ENCODE measurements at places on chromosomes 2 and 18.
A peak's percentile ranks its signal among the peaks of the same experiment; 100 is the strongest.

DNA sequence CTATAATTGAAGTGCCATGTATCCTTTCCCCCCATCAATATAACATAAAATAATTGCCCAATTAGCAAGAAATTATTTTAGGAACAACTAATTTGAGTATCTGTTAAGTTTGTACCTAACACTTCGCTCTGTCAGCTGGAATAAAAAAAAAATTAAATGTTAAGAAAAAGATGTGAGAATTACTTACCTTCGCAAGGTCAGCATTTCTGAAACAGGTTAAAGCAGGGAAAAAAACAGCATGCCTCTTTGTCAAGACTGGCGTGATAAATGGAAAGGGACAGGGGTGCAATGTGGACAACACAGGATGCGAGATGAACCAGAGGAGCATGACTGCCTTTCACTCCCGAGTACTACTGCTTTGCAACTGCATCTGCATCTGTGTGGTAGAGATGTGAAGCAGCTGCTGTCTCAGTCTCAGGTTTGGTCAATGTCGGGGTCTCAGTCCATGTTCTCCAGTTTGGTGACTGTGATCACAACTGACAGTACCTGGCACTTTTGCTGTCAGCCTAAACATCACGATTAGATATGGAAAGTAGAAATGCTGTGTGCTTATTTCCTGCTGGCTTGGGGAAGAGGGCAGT lies 565.4 kb upstream of the LRRTM1 start:
- no peak for DNase-seq

DNA sequence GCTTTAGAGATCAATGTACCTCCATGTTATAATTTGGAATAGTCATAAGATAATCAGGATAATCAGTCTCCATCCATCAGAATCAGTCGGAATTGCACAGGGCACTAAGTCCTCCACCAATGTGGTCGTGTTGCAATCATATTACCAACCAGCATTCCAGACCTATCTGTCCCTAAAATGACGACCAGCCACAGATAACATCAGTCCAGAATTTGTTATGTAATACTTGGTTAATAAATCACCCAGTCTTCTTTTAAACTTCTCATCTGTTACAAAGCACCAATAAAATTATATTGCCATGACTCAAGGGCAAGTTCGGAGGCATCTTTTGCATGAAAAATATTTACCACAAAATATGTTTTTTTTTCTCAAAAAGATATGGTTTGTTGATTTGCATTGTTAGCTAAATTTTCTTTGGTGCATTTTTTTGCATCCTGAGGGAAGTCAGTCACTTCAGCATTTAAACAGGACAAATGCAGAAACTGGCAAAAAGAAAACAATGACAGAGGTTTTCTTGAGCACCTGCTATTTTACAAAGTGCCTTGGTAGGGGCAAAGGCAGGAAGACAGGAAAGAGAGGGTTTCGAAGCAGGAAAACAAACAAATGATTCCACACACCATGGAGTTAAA lies 29.3 kb downstream of the PIEZO2 start:
- DNase-seq, result no peak

- DNase-seq, result no peak
Observed at GRCh38 chr18:42360716-42361115, 405.7 kb downstream of the PIK3C3 start.

DNA sequence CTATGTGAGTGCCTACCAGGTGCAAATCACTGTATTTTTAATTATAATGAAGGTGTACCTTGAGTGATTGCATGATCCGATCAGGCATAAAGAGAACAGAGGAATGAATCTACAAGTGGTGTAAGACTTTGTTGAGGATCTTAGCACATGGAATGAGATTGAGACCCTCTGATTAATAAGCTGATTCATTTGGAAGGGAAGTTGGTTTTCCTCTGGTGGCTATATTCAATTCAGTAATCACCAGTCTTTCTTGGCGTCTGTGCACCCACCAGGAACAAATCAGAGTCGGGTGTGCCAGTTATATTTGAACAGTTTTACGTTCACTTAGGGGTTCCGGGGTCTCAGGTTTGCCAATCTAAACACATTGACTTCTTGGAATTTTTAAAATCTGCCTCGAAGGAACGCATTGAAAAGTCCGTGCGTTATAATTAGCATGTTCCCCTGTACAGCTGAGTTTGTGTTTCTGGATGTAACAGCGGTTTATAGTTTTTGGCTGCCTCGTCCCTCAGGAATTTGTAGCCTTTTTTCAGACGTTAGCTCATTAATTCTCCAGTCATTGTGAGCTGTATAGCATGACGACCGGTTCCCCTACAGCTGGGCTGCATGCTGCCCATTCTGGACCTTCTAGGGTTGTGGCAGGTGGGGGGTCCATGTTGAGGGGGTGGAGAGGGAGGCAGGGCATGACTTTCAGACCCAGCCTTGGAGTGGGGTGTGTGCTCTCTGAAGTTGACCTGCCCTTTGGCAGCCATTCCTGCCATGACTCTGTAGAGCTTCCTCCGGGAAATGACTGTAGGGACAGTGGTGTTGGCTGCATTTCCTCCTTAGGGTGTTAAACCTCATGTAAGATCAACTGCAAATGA lies 20.3 kb downstream of the MYO1B start:
- no peak for DNase-seq

- DNase-seq, result no peak
Observed at GRCh38 chr18:21163647-21164547, 52.3 kb upstream of the ROCK1 start.

DNA sequence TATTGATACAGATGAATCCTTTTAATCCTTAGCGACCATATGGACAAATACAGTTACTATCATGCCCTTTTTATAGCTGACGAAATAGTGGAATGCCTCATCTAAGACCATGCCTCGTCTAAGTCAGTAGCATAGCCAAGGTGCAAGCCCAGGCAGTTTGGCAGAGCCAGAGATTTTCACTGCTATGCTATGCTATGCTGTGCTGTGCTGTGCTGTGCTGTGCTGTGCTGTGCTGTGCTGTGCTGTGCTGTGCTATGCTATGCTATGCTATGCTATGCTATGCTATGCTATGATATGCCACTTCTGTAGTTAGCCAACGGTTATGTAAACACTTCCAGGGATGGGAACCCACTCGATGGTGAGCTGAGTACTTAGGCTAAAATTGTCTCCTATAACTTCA lies 91.6 kb upstream of the MAP4K3 start:
- no peak for DNase-seq

GRCh38 chr2:185240796-185241195 lies 497.8 kb upstream of the FSIP2 start:
- no peak for DNase-seq

DNA sequence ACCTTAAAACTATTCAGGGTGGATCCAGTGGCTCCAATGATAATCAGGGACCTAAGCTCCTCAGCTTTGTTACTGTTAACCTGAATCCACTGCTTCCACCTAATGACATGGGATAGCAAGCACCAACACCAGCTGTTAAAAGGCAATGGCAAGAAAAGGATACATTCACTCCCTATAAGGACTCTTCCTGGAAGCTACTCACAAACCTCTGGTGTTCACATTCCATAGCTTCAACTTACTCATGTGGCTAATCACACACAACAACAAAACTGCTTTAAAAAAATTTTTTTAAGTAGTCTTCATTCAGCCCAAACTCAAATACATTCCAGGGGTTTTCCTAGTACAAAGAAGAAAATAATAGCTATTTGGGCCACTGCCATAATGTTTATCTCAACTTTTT lies 24.5 kb downstream of the ROCK2 start:
- no peak for DNase-seq

DNA sequence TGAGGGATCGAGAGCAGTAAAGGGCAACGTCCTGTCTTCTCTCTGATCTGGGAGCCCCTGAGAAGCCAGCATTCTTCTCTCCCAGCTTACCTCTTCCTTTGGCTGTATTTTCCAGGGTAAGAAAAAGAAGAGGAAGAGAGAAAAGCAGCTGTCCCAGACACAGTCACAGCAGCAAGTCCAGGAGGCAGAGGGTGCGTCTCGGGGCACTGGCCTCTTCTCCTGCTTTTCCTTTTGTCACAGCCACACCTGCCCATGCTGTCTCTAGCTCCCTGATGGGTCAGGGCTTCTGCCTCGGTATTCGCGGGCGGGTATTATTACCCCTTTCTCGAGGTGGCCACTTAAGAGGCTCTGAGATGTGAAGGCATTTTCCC lies 20.3 kb downstream of the TGOLN2 start:
- DNase-seq, result no peak

DNA sequence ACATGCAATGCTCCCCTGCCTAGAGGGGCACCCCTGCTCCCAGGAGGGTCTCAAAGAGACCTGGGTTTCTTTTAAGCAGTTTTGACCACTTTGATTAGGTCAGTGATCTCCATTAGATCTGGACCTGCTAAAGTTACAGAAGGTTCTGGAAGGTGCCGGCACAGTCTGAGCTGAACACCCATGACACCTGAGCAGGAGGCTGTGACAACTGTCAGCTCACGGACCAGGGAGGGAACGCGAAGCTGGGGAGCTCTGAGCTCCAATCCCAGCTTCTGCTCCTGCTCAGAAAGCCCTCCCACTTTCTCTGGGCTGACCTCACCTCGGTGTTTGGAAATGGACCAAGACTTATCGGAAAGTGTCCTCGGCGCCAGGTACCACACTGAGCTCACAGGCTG lies 113.8 kb downstream of the NFATC1 start:
- no peak for DNase-seq

DNA sequence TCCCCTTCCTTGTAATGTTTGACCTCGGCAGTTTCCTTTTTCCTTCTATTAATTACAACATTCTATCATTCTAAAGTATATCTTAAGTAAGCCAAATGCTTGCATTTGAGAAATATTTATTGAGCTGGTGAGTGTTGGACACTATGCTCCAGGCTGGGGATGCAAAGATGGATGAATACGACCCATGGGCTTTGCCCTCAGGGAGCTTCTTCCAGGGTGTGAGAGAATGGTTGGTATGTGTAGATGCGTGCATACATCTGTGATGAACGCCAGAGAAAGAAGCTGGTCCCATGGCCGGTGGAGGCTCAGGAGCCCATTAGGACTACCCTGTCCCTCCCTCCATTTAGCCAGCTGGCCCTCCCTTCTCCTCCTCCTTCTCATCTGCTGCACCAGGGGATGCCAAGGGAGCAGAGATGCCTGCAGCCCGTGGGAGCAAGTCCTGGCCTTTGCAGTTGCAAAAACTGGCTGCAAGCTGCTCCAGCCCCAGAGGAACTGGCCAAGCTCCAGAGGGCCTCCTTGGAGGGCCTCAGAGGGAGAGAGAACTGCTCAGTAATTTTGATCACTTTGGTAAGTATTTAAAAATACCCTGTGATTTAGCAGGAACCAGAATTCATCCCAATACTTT lies 65.7 kb upstream of the FOSL2 start:
- DNase-seq, result no peak

- peak; percentile 48 for DNase-seq
Observed at GRCh38 chr2:200703127-200703925, 108.4 kb upstream of the BZW1 start.

GRCh38 chr2:220143336-220143735 lies 515.9 kb downstream of the SLC4A3 start:
- DNase-seq, result no peak

DNA sequence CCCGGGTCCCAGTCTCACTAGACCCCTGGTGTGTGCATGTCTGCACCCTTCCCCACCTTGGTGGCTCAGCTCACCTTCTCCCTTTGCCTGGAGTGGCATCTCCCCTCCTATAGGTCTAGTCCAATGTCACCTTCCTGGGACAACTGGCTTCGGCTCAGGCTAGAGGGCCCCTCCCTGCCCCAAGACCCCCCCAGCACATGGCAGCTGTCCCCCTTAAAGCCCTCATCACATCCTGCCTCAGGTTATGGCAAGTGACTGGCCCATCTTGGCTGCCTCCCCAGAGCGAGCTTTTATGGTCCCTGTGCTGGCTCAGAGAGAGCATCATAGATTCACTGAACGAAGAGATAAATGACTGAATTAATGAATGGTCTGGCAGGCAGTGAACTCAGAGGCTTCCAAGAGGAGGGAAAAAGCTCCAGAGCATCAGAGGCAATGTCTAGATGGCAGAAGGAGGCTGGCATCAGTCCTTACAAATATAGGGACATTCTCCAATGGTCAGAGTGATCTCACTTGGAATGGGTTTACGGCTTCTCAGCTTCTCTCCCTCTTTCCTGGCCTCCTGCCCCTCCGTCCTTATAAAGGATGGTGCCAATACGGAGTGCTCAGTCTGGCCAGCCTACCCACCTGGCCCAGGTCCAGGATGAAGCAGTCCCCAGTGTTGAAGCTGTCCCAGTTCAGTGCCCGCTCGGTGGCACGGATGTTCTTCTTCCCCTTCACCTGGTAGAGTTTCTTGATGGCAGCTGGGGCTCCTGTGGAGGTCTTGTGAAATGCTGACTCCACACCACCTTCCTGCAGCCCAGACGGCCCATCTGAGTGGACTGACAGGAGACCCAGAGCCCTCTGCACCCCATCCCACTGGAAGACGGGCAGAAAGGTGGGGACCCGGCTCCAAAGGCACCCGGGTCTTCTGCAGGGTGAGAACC lies 9.4 kb downstream of the CAPG start:
- DNase-seq, result no peak

- no peak for DNase-seq
Observed at GRCh38 chr2:37617119-37617892, 54.1 kb downstream of the CDC42EP3 start.

DNA sequence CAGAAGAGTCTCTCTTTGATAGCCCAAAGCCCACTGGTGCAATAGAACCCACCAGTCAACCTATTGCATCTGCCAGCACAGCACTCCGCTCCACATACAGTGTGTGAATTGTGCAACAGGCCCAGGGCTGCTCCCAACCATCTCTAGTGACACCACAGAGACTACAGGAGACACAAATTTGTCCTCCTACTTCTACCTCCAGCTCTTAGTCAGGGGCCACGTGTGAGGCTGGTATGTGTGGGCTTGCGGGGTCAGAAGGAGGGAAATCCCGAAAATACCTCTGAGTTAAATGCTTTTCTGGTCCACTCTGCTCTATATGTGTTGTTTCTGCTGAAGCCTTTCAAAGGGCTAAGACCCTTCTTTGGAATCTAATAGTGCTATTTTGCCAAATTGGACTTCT lies 18.0 kb downstream of the DGUOK start:
- no peak for DNase-seq

DNA sequence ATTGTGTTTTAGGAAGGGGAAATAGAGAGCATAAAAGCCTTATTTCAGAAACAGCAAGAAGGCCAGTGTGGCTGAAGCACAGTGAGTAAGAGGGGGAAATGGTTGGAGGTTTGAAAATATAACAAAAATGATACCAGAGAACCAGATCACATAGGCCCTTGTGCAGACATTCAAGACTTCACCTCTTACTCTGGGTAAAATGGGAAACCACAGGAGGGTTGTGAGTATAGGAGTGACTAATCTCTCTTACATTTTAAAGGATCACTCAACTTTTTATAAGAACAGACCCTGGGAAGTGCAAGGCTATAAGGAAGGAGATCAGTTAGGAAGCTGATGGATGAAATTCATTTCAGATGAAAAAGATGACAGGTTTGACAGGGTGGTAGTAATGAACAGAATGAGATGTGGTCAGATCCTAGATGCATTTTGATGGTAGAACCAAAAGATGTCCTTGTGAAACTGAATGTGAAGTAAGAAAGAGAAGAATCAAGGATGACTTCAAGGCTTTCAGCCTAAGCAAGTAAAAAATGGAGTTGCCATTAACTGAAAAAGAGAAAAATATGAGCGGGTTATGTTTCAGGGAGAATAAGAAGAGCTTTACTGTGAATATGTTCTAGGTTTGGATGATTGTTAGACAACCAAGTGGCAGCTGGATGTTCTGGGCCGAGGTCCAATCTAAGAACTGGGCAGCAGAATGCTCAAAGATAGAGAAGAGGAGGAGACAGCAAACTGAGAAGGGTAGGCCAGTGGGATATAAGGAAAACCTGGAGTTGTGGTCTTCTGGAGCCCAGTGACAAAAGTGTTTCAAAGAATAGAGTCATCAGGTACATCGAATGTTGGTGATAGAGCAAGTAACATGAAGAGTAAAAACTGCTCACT lies 65.1 kb downstream of the USP40 start:
- no peak for DNase-seq

- DNase-seq, result no peak
Observed at GRCh38 chr2:63436488-63436887, 151.8 kb downstream of the WDPCP start.

GRCh38 chr2:134454426-134454825 lies 200.6 kb downstream of the MGAT5 start:
- DNase-seq, result no peak
